Stimulated activated CD4-positive, alpha-beta T cell treated with anti-CD3 and anti-CD28 coated beads, Interleukin-15, amount 100 ng/mL, for 48 hours (primary cell): ENCODE measurements at places on chromosomes 3 and 15.
A peak's percentile ranks its signal among the peaks of the same experiment; 100 is the strongest.

DNA sequence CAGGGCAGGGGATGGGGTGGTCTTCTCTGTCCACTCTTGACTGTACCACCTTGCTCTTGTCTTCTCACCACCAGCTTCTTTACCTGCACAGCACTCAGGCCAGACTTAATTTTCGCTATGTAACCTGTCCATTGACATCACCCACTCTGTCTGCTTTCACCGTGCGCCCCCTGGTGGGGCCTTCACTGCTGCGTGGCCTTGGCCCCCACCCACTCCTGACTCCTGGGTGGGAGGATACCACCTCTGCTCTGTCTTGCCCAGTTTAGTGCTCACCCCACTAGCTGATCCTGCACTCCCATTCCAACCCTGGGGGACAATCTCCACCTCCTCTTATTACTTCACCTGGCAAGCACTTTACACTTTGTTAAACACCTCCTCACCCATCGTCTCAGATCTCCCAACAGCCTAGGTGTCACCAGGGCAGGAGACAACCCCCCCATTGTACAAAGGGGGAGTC is 17.7 kb downstream of the PTH1R start:
- DNase-seq: peak; percentile 34

DNA sequence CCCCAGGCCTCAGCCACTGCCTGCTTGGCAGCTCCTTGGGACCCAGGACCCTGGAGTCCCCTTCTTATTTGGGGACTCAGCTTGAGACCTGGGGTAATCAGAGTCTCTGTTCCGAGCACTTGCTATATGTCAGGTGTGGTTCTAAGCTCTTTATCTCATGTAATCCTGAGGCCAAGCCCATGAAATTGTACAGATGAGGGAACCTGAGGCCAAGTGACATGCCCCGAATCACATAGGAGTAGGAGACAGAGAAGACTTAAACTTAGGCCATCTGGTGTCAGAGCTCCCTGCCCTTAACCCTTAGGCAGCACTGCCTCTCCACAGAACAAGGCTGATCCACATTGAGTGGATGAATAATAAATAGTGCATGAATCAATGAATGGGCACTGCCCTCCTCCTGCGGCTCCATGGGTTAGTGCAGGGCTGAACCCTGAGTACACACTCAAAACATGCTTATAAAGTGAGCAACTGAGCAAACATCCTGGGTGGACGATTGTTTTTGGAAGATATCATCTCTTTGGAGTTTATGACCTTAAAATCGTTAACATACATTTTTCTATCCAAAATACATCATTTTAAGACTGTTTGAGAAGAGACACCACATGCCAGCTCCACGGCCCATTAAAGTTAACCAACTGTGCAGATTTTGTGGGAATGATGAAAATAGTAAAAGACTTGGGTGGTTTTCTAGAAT is 33.2 kb upstream of the IQSEC1 start:
- no peak for DNase-seq

GRCh38 chr3:29346828-29347227 is 66.0 kb downstream of the RBMS3 start:
- DNase-seq: no peak

DNA sequence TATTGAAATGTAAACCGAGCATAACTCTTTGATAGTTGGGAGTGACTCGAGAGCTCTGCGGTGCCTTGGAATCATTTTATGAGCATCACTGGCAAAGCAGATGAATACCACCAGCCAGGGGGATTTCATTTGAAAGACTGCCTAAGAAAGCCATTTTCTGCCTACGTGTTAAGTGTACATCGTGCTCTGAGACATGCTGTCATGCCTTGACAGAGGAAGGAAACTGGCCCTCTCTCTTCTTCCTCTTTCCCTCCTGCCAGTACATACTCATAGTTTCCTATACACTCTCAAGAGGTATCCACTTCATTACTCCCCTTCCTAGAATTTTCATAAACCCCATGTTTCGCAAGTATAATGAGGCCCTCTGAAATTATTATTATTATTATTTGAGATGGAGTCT is 8.8 kb downstream of the BCL2A1 start:
- no peak for DNase-seq

GRCh38 chr15:46326173-46326572 is 691.3 kb downstream of the SQOR start:
- DNase-seq: no peak

- DNase-seq: no peak
These were observed 25.0 kb downstream of the TCAIM start for GRCh38 chr3:44363591-44363990.
